ENCODE measurements at places on chromosomes 6 and 20.

DNA sequence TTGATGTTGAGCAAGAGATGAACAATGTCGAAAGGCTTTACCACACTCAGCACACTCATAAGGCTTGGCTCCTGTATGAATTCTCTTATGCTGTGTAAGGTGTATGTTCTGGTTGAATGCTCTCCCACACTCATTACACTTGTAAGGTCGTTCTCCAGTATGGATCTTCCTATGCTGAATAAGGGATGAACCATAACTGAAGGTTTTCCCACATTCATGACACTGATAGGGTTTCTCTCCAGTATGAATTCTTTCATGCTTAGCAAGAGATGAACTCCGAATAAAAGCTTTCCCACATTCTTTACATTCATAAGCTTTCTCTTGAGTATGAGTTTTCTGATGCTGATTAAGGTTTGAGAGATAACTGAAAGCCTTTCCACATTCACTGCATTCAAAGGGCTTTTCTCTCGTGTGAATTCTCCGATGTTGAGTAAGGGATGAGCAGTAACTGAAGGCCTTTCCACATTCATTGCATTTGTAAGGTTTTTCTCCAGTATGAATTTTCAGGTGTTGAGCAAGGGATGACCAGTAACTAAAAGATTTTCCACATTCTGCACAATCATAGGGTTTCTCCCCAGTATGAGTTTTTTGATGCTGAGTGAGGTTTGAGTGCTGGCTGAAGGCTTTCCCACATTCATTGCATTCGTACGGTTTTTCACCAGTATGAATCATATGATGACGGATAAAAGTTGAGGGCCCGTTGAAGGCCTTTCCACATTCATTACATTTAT, 21.1 kb downstream of the ZNF184 start:
- no peak for DNase-seq

DNA sequence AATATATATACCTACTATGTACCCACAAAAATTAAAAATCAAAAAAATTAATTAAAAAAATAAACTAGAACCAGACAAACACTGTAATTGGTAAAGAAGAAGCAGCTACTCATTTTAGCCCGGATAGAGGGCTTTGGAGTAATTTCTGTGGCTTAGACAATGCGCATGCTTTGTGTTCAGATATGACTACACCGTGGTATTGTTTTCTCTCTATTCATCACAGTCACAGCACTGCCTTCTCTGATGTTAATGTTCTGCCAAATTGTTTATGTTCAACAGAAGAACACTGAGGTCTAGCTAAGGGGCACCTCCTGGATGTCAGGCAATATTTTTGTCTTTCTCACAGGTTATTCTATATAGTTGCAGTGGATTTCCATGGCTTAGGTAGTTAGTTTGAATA, 77.5 kb upstream of the GJE1 start:
- no peak for DNase-seq

DNA sequence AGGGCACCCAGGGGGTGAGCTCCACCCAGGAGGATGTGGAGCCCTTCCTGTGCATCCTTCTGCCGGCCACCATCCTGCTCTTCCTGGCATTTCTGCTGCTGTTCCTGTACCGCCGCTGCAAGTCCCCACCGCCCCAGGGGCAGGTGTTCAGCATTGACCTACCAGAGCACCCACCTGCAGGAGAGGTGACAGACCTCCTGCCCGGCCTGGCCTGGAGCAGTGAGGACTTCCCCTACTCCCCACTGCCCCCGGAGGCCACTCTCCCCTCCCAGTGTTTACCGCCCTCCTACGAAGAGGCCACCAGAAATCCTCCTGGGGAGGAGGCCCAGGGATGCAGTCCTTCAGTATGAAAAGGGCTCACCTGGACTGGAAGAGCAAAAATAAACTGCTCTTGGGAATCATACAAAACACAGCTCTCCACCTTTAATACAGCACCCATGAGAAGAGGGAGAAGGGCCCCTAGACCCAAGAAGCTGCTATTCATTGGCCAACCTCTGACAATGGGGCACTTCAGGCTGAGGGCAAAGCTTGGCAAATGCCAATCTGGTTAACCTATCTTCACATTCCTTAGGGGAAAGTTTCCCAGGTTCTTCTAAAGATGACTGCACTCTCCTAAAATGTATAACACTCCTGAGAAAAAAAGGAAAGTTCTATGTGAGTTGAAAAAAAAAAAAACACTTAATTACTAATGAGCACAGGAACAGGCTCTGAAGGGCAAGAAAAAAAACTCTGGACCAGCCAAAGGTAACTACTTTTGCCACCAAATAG, 5.0 kb downstream of the SMIM28 start:
- no peak for DNase-seq

DNA sequence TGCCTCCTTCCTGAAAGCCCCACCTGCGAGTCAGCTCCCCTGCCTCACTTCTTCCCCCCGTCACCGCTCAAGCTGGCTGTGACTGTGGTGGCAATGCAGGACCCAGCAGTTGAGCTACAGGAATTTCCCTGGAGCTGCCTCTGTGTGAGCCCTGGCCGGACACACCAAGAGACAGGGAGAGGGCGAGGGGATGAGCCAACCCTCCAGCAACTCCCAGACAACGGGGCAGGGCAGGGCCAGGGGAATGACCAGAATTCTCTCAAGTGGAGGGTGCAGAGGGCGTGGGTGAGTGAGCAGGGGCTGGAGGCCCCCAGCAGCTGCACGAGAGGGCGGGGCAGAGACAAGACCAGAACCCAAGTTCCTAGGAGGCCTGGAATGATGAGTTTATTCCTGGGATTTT, 4.9 kb upstream of the ARFGAP1 start:
- no peak for DNase-seq

GRCh38 chr6:52496631-52497030, 76.5 kb downstream of the EFHC1 start:
- DNase-seq, result no peak

GRCh38 chr20:47850146-47850545, 64.9 kb upstream of the SULF2 start:
- DNase-seq, result no peak

DNA sequence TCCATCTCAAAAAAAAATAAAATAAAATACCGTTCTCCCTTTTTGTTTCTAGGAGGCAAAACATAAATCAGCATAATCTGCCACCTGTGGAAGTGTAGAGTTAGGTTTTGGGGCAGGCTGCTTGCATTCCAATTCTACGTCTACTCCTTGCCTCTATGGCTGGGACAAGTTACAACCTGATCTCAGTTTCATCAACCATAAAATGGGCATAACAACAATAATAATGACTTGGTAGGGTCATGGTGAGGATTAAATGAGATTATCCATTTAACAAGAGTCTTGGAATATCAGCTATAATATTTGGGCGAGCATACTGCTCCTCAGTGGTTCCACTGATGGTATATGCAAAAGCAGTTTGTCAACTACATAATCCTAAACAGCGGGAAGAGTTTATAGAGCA, 3.7 kb upstream of the RAE1 start:
- DNase-seq, result no peak

GRCh38 chr6:7848229-7848628, 62.4 kb downstream of the TXNDC5 start:
- no peak for DNase-seq

- no peak for DNase-seq
These were observed 59.7 kb downstream of the ALDH5A1 start for GRCh38 chr6:24554474-24554873.

- DNase-seq, result no peak
These were observed 332.9 kb upstream of the PRDM1 start for GRCh38 chr6:105753207-105753606.

GRCh38 chr20:61253264-61253639, 1.2 kb downstream of the CDH4 start:
- DNase-seq, result peak; percentile 73

- DNase-seq, result peak; percentile 76
These were observed 1.9 kb downstream of the SLC32A1 start for GRCh38 chr20:38725931-38726803.

- peak; percentile 73 for DNase-seq
These were observed 11.0 kb downstream of the HRH3 start for GRCh38 chr20:62208795-62209755.

DNA sequence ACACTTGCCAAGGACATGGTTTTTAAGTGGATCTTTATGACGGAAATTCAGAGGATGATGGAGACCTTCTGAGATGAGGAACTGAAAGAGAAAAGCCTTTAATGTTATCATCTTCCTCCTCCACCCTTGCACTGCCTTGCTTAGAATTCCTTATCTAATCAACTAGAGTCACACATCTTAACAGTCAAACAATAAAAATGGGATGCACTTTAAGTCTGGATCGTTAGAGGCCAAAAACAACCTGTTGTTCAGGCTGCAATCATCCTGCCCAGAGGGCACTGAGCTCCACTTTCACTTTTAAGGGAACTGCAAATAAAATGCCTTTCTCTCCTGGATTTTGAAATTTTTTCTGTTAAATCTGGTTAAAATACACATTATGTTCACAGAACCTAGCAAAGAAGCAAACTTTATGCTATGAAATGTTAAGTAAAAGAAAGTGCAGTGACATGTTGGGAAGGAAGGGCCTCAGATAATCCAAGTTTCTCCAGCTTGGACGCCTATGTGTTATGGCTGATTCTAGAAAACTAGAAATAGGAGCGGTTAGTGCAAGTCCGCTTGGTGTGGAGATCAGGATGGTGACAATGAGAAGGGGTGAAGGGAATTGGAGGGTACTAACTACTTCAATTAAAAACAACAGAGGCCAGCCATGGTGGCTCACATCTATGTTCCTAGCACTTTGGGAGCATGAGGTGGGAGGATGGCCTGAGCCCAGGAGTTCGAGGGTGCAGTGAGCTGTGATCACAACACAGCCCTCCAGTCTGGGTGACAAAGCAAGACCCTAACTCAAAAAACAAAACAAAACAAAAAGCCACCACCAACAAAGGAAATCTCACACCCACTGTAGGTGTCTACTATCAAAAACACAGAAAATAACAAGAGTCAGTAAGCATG, 66.4 kb upstream of the KIF13A start:
- peak; percentile 13 for DNase-seq

DNA sequence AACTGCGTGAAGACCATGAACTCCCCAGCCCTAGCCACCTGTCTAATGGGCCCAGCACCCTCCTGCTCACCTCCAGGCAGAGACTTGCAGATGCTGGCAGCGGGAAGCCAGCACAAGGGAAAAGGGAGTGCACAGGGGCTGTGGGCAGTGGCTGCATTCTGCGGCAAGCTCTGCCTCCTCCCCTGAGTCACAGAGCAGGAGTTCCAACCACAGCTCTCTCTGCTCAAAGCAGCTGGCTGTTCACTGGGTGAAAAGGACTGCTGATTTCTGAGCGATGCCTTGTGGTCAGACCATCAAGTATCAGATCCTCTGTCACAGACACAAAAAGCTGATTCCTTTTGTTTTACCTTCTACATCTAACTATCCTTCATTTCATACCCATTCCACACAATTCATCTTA, 10.5 kb downstream of the NKX2-2 start:
- peak; percentile 50 for DNase-seq

- DNase-seq, result peak; percentile 35
These were observed 1.1 kb upstream of the SLC32A1 start for GRCh38 chr20:38723017-38723847.

GRCh38 chr20:58718121-58718563, 25.5 kb downstream of the NPEPL1 start:
- DNase-seq, result no peak

DNA sequence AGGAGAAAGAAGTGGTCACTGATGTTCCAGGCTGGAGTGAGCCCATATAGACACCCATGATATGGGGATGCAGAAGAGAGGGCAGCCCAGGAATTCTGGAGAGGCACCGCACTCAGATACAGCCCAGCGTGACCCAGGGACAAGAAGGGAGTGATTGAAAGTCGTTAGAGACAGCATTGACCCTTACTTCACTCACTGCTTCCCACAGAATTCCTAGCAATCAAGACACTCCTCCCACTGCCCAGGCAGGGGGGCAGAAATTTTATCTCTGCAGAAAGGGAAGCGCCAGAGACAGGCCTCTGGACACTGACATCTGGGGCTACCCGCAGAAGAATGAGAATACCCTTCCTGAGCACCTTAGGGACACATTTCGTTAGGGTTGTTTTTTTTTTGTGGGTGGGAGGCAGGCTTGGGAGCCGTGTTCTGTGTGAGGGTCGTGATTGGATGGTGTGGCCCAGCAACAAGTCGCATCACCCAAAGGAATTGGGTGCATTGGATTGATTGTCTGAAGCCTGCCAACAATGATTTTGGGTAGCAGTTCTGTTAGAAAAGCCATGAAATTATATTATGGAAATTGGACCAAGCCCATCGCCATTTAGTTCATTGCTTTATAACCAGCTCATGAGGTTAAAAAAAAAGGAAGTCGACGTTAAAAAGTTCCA, 45.9 kb upstream of the MAP3K4 start:
- DNase-seq, result no peak

DNA sequence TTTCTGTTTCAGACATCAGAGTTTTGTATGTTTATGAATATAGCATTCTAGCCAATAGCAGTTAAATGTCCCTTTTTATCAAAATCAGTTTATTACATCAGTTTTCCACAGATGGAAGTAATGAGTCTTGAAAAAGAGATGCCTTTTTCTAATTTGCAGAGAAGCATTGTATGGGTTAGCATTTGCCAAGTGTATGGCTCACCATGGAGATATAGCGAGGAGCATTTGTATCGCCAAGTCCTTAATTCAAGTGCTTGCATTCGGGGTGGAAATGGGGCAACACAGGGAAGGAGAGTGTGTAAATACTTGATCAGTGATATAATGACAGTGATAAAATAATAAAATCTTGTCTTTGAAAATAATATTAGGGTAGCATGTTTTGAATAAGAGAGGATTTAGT, 42.9 kb downstream of the TXLNB start:
- DNase-seq, result no peak

- peak; percentile 25 for DNase-seq
These were observed 8.0 kb downstream of the RNF217 start for GRCh38 chr6:124970243-124970642.

DNA sequence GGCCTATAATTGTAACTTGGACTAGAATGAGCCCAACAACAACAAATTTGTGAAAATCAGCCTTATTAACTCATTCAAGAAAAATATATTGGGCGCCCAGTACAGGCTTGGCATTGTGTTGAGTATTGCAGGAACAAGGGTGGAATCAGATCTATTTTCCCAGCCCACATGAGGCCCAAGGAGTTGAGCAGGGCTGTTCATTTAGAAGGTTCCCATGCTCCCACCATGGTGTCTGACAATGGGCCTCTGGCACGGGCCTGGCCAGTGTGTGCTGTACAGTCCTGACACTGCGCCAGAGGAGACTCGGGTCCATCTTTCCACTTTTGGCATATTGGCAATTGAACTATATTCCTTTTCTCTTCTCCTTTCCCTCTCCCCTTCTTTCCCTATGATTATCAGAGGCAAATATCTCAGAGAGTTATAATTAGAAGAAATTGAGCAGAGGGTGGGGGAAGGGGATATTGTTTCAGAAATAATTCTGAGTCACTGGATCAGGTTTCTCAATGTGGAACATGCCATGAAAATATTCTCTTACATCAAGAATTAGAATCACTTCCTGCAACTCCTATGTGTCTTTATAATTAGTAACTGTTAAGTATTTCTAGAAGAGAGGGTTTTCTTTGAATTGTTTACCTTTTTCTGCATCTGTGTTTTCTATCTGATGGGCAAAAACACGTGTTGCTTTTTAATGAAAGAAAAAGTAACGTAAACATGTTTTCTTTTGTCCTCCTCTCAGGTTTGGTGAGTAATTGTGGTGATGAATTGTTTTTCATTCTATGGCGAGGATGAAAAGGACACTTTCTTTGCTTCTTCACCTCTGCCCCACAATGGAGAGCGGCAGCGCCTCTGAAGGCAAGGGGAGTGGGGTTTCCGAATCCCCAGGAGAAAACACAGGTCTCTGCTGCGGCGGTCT, 209.4 kb downstream of the FOXA2 start:
- DNase-seq, result no peak
